ENCODE measurements at places on chromosomes 3 and 15. TPM values are rescaled to one million over a fixed set of nuclear protein-coding genes. Genes with fewer than 3 reads are reported as not detected.

NLGN1 gene
- total RNA-seq: 2.8 TPM

TMEM89 gene
- total RNA-seq: not detected

CD200 gene
- total RNA-seq: 4.0 TPM

OSTN gene
- 0.87 TPM for total RNA-seq

PGBD4 gene
- total RNA-seq: 2.2 TPM

Measured in aortic smooth muscle cell (primary cell).